ENCODE measurements at places on chromosomes 16 and 17.

GRCh38 chr17:7774055-7774521 lies 56.5 kb downstream of the DNAH2 start:
- DNase-seq = no peak

DNA sequence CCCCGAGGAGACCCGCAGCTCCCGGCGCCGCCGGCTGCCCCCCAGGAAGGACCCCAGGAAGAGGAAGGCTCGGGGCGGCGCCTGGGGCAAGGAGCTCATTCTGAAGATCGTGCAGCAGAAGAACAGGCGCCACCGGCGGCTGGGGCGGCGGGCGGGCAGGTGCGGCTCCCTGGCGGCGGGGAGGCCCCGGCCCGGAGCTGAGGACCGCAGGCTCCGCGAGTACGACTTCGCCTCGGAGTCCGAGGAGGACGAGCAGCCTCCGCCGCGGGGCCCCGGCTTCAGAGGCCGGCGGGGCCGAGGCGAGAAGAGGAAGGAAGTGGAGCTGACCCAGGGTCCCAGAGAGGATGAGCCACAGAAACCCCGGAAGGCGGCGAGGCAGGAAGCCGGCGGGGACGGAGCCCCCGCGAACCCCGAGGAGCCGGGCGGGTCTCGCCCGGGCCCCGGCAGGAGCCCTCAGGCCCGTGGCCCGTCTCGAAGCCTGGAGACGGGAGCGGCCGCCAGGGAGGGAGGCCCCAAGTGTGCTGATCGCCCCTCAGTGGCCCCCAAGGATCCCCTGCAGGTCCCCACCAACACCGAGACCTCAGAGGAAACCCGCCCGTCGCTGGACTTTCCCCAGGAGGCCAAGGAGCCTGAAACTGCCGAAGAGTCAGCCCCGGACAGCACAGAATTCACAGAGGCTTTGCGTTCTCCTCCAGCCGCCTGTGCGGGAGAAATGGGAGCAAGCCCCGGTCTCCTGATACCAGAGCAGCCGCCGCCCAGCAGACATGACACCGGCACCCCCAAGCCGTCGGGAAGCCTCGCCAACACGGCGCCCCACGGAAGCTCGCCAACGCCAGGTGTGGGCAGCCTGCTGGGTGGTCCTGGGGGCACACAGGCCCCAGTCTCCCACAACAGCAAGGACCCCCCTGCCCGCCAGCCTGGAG lies 22.3 kb upstream of the ZFPM1 start:
- no peak for DNase-seq

GRCh38 chr17:43701318-43701743 lies 39.6 kb upstream of the MEOX1 start:
- no peak for DNase-seq

- DNase-seq = no peak
Observed at GRCh38 chr17:37744633-37744927, 279 bp downstream of the HNF1B start.

DNA sequence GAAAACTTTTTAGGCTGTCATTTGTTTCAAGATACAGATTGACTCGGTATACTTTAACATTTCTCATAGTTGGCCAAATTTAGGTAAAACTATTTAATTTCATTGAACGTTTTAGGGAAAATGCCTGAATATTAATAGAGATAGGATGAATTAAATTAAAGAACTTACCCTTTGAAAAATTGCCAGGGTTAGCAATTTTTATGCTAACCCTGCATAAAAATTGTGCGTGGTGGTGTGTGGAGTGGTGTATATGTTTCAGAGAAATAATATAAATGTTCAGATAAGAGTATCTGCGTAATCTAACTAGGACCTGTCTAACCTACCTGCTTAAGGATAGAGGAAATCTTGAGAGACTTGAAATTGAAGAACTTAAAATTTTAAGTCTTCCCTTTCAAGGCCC lies 21.4 kb downstream of the NF1 start:
- DNase-seq = no peak

DNA sequence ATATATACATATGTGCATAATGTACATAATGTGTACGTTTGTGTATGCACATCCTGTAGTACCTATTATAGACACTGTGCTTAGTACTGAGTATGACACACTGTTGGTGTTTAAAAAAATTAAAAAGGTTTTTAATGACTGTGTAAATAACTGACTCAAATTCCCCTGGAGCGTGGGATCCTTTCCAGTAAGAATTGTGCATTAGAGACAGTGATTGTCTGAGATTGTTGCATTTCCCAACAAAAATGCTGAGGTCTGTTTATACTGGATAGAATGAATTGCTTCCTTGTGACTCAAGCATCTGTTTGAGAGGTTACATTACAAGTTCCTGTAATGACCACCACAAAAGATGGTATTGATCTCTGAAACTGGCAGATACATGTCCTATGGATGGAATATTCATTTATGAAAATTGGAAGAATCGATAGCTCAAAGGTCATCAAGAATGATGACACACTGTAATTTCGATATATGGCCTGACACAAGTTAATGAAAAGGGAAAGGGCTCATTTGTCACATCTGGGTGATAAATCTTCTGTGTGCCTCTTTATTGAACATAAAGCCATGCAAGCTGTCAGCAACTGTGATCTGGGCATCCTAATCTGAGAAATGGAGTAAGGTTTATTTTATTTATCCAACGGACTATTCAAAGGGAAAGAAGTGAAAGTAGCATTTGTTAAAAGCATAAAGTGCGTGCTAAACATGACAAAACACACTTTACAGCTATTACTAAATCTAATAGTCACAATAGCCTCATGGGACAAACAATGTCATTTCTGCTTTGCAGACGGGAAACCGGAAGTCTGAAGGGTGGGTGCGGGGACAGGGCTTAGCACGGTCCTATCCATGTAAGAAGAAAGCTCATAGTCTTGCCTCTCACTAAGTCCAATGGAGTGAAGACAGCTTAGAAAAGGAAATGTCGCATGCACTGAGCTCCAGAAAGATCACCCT lies 228.8 kb downstream of the CDH11 start:
- DNase-seq = no peak

DNA sequence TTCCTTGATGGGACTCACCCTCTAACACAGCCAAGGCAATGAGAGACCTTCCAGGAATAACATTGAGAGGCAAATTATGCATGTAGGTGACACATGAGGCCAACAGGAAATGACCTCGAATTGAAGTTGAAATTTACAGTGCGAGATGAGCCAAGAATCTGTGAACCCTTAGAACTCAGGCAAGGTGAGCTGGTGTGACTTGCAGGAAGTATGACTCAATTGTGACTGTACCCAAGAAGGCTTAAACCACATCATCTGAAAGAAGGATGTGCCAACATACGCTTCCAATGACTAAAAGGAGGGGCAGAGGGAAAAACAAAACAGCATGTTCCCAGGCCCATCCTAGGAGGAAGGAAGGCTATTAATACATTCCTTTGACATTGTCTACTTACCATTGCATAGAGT lies 44.8 kb downstream of the PITPNC1 start:
- no peak for DNase-seq

DNA sequence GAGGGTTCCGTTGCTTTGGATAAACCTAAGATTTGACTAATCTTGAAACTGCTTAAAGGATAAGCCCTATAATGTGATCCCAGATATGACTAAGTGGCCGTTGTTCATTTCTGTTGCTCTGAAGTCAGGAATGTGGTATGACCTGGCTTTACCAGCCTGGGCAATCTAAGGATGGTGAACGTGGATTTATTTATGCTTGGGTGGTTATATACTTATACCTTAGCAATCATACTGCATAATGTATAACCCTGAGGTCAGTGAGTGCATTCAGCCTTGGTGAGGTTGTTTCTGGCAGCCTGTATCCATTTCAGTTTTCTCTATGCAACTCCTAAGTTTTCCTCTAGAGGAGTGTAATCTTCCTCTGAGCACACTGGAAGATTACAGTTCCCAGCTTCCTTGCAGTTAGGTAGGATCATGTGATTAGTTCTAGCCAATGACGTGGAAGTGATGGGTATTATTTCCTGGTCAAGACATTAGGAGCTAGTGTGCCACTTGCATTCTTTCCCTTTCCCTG lies 41.9 kb downstream of the FTO start:
- DNase-seq = no peak

GRCh38 chr16:69378760-69379159 lies 7.0 kb downstream of the TERF2 start:
- no peak for DNase-seq

- DNase-seq = no peak
Observed at GRCh38 chr16:84839956-84840355, 20.2 kb downstream of the CRISPLD2 start.

Data from heart left ventricle (tissue), 16 donors.